ENCODE measurements at places on chromosomes 2 and 18.

GRCh38 chr2:121257480-121257840 is 27.5 kb downstream of the TFCP2L1 start:
- DNase-seq, result no peak

DNA sequence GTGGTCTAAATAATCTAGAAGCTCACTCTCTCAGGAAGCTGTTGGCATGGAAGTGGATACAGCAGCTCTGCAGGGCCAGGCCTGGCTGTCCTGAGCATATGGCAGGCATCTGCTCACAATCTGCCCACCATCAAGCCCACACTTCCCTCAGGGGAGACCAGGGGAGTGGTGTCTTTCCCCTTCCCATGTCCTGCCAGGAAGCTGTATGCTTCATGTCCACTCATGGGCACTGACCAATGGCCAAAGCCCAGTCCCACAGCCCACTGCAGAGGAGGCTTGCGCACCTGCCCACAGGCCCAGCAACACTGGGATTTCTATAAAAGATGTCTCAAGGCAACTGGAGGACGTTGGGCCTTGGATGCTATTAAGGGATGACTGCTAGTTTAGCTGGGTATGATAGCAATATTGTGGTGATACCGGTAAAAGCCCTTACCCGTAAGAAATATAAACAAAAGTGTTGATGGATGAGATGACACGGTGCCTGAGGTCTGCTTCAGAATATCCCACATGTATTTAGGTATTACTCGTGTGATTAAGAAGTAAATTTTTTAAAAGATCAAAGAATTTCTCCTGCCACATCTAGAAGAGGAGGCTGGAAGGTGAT is 106.7 kb upstream of the CTDP1 start:
- no peak for DNase-seq

DNA sequence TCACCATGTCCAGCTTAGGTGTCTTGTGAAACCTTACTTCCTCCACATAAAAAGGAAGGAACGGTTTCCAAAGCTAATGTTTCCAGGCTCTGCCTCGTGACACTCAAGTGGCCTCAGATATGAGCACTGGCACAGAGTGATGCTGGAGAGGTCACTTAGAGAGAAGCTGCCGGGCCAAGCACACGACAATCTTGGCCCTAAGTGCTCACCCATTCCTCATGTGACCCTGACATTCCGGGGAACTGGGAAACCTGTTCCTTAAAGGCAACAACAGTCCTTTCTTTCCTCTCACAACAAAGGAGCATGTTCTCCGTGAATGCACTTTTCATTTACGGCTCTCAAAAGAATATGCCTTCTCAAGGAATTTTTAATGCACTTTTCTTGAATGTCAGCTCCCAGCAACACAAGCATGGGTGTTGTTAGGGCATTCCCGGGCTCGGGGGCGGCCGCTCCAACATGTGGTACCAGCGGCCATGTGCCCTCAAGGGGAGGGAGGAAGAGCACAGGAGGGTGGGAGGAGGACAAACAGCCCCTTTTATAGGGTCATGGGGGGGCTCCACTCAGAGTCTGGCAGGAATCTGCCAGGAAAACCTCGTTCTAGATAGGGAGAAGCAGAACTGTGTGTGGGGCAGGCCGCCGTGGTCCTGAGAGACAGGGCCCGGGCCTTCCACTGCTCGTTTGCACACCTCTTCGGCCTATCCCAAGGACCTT is 118.6 kb downstream of the MBP start:
- DNase-seq, result no peak

DNA sequence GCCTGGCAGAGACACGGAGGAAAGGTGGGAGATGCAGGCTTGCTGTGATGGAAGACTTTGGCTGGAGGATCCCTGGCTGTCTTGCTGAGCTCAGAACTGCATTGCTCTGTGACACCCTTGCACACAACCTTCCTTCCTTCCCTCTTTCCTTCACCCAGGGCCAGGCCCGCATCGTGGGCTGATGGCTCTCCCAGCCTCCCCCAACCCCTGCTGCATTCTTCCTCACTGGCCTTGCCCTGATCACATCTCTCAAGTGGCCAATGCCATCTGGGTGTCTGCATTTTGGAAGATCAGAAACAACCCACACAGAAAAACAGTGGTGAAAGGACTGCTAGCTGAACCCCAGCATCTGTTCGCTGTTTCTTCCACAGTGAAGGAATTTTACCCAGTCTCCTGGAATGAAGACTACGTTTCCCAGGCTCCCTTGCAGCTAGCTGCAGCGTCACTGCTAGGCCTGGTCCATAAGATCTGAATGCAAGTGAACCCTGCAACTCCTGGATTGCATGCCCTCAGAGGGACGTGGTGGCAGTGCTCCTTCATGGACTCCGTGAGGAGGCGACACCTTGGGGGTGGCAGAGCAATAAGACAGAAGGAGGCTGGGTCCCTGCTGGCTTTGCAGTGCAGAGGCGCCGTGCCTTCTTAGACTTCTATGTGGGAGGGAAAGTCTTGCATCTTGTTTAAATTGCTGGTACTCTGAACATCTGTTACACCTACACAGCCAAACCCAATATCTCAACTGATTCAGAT is 78.9 kb upstream of the YWHAQ start:
- no peak for DNase-seq

DNA sequence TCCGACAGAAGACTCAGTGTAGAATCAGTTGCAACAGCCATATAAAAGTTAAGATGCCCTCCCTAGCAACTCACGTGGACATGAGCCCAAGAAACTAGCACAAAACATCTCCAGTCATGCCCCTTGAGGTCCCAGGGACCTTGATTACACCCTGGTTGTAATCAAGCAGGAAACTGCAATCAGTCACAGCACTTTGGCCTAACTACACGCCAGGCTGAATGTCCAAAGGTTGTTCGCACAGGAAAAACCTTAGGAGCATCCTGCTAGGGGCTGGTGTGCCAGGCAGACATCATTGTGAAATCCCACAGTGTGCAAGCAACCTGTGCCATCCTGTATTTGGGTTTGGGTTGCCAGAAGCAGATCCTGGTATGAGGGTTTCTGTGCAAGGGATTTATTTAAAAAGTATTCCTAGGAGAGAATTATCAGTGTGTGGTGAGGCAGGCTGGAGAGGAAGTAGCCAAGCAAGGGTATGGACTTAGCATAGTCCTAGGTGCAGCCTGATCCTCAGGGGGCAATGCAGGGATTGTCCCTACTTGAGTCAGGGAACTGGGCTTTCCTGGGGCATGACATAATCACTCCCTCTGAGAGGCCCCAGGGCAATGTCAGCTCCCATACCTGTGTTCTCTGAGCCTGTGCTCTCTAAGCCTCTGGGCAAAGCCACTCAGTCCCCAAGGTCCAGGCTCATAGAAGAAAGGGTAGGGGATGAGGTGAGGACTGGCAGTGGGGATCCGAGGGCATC is 17.8 kb upstream of the SULT1C2 start:
- DNase-seq, result no peak

DNA sequence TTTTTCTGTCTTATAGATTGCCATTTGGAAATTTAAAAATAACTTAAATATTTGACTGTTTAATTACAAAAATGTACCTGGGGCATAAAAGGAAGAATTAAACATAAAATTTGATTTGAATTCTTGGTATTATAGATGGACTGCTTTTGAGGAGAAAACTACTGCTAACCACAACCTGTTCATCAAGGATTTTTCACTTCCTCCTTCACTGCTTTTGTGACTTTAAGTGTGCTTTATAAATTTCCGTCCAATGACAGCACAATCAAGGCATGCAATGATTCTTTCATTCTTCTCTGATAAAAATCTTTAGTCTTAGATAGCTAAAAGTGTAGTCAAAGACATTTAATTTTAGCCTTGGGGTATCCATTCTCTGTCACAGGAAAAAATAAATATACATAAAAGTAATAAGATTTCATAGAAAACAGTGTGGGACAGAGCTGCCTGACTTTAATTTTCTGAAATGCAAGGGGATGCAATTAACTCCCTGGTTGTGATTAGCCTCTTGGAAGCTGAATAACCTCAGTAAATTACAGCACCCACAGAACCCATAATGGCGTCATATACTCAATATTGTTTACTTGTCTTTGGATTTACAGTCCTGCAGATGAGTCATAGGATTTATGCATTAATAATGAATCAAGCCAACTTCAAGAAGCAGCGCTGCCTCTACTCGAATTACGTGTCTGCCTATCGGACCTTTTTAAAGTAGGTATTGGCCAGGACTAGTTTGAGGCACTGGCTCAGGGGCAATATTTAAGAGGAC is 587.9 kb downstream of the NRXN1 start:
- no peak for DNase-seq

- DNase-seq, result no peak
Observed at GRCh38 chr2:191580581-191580980, 97.4 kb upstream of the NABP1 start.

DNA sequence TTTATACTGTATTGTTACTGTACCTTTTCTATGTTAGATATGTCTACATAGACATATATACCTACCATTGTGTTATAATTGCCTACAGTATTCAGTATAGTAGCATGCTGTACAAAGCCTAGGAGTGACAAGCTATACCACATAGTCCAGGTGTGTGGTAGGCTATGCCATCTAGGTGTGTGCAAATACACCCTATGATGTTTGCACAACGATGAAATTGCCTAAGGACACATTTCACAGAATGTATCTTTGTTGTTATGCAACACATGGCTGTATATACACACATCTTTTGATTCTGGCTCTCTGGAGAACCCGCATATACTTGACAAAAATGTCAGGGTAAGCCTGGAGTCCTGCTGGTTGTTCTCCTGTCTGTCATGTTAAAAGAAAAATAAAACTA is 85.1 kb downstream of the BCL2L11 start:
- DNase-seq, result no peak

GRCh38 chr2:184765112-184765895 is 167.0 kb downstream of the ZNF804A start:
- no peak for DNase-seq

DNA sequence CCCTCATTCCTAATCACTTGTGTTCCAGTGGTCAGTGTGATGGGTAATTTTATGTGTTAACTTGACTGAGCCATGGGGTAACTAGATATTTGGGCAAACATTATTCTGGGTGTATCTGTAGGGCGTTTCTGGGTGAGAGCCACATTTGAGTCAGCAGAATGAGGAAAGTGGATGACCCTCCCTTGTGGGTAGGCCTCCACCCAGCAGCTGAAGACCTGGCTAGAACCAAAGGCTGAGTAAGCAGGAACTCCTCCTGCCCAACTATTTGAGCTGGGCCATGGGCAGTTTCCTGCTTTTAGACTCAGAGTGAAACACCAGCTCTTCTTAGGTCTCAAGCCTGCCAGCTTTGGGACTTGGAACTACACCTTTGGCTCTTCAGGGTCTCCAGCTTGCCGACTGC is 141.8 kb downstream of the ACKR3 start:
- no peak for DNase-seq

GRCh38 chr2:98867539-98868309 is 68.3 kb downstream of the CRACDL start:
- DNase-seq, result no peak

- peak; percentile 10 for DNase-seq
Observed at GRCh38 chr18:47100212-47100831, 50.0 kb downstream of the HDHD2 start.

DNA sequence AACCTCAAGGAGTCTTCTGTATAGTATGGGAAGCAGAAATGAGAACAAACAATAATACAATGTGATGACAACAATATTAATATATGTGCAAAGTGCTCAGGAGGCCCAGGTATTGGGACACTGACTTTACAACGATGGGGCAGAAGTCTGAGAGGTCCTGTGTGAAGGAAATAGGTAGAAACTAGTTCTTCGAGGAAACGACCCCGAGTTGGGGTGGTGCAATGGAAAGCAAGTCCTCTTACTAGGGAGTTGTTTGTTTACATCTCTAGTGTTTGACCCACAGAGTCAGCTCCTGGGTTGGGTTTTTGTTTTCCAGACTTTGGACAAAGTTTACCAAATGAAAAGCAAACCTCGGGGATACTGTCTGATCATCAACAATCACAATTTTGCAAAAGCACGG is 16.2 kb downstream of the CASP8 start:
- DNase-seq, result no peak

- peak; percentile 38 for DNase-seq
Observed at GRCh38 chr2:119338826-119339561, 27.6 kb downstream of the C2orf76 start.

- no peak for DNase-seq
Observed at GRCh38 chr18:49464718-49465598, 4.5 kb upstream of the DYM start.
